Activated CD4-positive, alpha-beta memory T cell treated with anti-CD3 and anti-CD28 coated beads, Interleukin-2, amount 10 ng/mL, durations not matched to agents 7 days and 5 days (primary cell): ENCODE measurements at places on chromosomes 16 and 17. TPM values are rescaled to one million over a fixed set of nuclear protein-coding genes. Genes with fewer than 3 reads are reported as not detected.

DNA sequence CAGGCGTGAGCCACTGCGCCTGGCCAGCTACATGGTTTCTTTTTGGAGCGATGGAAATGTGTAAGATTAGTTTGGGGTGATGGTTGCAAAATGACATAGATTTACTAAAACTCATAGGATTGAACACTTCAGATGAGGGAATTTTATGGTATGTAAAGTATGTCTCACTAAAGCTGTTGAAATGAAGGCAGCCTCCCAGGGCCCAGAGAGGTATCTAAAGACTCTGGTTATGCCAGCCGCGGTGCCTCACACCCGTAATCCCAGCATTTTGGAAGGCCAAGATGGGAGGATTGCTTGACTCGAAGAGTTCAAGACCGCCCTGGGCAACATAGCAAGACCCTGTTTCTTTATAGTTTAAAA, 254.9 kb downstream of the PARN start:
- H3K36me3 ChIP-seq = no peaks in the 10 kb centered on the region
- H3K4me1 ChIP-seq = peaks cover 4% of the 10 kb centered on the region
- no peaks in the 10 kb centered on the region for H3K27me3 ChIP-seq
- H3K4me3 ChIP-seq = no peak overlapping the region
- DNase-seq = no peak

DNA sequence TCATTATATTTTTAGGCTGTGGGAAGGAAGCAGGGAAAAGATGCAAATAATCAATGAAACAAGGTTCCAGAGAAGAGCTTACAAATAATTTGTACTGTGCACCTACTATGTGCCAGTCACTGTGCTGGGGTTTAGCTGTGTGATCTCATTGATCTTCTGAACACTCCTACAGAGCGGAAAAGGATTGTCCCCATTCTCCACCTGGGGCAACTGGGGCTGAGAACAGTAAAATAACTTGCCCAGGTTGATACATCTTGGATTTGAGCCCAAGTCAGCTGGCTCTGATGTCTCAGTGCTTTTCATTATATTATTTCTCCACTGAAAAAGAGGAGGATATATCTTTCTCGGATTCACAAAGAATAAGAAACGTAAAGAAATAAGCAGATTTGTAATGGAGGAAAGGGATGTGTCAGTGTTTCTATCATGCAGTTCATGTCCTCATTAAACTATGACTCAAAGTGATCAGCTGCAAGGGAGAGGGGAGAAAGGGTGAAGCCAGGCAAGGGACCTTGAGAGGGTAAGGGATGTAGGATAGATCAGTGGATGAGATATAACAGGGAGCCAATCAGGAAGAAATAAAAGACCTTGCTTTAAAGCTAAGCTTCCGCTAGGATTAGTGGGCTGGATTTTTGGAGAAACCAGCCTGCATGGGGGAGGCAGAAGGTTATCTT, 143.6 kb upstream of the NOL11 start:
- no peaks in the 10 kb centered on the region for H3K36me3 ChIP-seq
- H3K27me3 ChIP-seq = no peaks in the 10 kb centered on the region
- H3K27ac ChIP-seq = no peak overlapping the region
- H3K4me1 ChIP-seq = peaks cover 4% of the 10 kb centered on the region

GRCh38 chr17:54771409-54771915, 129.2 kb upstream of the TOM1L1 start:
- no peaks in the 10 kb centered on the region for H3K4me1 ChIP-seq
- no peak overlapping the region for H3K27ac ChIP-seq
- DNase-seq = no peak
- H3K27me3 ChIP-seq = no peaks in the 10 kb centered on the region
- no peak overlapping the region for H3K4me3 ChIP-seq
- H3K36me3 ChIP-seq = no peaks in the 10 kb centered on the region

- peaks cover 18% of the 10 kb centered on the region for H3K27me3 ChIP-seq
- DNase-seq = no peak
- no peaks in the 10 kb centered on the region for H3K36me3 ChIP-seq
Observed at GRCh38 chr16:281660-282255, 1.2 kb upstream of the PDIA2 start.

DNA sequence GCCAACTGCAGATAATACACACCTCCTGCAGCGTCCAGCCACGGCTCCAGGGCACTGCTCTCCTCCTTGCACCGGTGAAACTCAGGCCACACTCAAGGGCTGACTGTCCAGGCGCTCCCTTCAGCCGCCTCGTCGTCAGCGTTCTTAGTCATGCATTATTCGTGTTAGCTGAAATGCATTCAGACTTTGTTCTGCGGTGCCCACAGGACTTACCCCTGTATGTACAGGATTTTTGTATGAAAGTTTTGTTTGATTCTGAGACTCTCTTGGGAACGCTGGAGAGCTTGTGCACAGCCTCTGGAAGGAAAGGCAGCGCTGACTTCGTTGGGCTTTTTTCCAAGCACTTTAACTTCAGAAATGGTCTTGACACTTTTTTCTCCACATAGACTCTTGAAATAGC, 22.1 kb downstream of the CIBAR2 start:
- no peak for DNase-seq
- H3K4me1 ChIP-seq = no peaks in the 10 kb centered on the region
- H3K36me3 ChIP-seq = no peaks in the 10 kb centered on the region
- no peak overlapping the region for H3K27ac ChIP-seq
- H3K27me3 ChIP-seq = no peaks in the 10 kb centered on the region
- no peak overlapping the region for H3K4me3 ChIP-seq

- H3K27ac ChIP-seq = peak overlapping the region; percentile 98
- H3K4me1 ChIP-seq = peaks cover 97% of the 10 kb centered on the region
- no peak for DNase-seq
- H3K36me3 ChIP-seq = peaks cover 32% of the 10 kb centered on the region
- H3K27me3 ChIP-seq = no peaks in the 10 kb centered on the region
Observed at GRCh38 chr17:14202388-14203166, 34.1 kb downstream of the CDRT15 start.

DNA sequence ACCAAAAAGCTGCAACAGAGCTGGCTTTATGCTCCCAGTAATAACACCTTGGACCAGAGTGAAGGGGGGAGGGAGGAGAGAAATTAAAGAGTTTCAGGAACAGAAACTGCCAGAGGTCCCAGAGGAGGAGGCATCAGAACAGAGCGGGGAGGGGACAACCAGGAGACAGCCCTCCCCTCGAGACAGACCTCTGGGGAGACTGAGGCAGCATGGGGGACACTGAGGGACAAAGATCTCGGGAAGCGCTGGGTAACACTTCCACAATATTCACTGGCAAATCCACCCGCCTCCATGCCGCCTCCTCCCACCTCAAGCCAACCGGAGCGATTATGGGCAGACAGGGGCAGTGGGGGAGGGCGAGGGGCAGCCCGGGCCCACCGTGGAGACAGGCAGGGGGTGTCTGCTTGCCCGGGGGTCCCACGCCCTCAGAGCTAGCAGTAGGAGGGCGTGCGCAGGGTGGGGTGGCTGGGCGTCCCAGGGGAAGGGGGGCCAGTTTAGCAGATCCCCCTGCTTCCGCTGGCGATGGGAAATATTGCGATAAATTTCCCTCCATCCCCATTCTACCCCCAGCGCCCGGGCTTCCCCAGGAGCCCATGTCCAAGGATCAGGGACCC, 1.2 kb downstream of the PCGF2 start:
- peak overlapping the region; percentile 40 for H3K4me3 ChIP-seq
- no peak for DNase-seq
- peaks cover 2% of the 10 kb centered on the region for H3K36me3 ChIP-seq
- peaks cover 55% of the 10 kb centered on the region for H3K4me1 ChIP-seq
- no peak overlapping the region for H3K27ac ChIP-seq

- DNase-seq = no peak
- H3K27me3 ChIP-seq = peaks cover 21% of the 10 kb centered on the region
- H3K27ac ChIP-seq = no peak overlapping the region
- no peaks in the 10 kb centered on the region for H3K36me3 ChIP-seq
- no peaks in the 10 kb centered on the region for H3K4me1 ChIP-seq
Observed at GRCh38 chr17:5644065-5644464, 59.8 kb upstream of the NLRP1 start.

DNA sequence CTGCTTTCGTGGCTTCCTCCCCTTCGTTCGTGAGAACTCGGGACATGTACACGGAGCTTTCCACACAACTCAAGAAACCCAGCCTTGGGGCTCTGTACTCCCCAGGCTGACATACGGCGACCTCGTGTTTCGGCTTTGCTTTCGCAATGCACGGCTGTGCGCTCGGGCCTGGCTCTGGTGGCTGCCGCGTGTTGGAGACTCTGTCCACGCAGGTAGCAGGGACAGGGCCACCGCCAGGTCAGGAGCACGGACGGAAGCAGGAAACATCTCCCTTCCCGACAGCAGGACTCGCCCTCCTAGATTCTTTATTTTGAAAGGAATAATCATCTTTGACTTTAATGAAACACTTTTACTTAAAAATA, 17.3 kb downstream of the UTS2R start:
- no peaks in the 10 kb centered on the region for H3K27me3 ChIP-seq
- no peak overlapping the region for H3K27ac ChIP-seq
- H3K36me3 ChIP-seq = peaks cover 3% of the 10 kb centered on the region
- no peak overlapping the region for H3K4me3 ChIP-seq

DNA sequence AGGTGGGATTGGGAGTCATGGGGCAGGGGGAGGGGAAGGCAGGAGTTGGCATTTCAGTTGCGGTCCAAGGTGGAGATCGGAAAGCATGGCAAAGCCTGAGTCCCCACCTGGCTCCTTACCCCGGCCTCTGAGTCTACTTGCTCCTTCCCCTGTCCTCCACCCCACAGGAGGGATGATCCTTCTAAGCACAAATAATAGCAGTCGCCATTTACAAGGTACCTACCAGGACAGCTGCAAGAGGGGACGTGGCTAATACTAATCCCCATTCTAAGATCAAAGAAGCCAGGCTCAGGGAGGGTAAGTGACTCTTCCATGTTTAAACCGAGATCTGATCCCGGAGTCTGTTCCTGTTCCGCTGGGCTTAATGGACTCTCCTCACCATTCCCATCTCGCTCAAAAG, 396.3 kb downstream of the SLC39A11 start:
- peaks cover 18% of the 10 kb centered on the region for H3K4me1 ChIP-seq
- H3K27ac ChIP-seq = no peak overlapping the region
- no peak overlapping the region for H3K4me3 ChIP-seq
- H3K27me3 ChIP-seq = no peaks in the 10 kb centered on the region

DNA sequence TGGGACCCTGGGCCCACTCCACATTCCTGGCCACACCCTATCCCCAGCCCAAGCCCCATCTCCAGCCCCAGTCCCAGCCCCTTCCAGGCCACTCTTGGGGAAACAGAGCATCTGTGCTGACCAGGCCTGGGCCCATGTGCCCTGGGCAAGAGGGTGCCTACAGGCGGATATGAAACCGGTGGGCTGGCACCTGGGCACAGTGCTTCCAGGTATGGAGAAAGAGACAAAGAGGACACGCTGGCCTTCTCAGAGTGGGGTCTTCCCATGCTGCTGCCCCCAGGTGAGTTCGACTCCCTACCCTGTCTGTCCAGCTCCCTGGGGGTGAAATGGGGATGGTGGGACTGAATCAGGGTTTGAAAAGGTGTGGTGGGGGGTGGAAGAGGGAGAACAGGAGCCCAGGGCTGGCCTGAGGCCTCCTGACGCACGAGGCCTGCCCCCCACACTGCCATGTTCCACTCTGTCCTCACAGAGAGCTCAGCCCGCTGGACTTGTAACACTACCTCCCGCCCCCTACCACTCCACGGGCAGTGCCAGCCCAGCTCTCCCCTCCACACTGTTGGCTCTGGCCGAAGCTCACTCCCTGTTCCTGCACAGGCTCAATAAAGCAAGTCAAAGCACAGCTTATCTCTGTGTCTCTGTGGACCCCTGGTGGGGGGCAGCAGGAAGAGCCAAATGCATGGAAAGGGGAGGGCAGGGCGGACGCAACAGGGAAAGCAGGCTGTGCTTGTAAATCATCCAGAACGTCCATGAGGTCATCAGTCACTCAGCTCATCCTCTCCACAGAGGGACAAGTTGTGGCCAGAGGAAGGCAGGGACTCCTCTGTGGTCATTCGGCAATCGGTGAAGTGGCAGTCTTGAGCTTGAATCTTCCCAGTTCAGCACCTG, 71.1 kb upstream of the TMEM97 start:
- peaks cover 8% of the 10 kb centered on the region for H3K27me3 ChIP-seq
- H3K4me1 ChIP-seq = peaks cover 9% of the 10 kb centered on the region
- H3K4me3 ChIP-seq = no peak overlapping the region
- no peak for DNase-seq
- H3K36me3 ChIP-seq = no peaks in the 10 kb centered on the region

DNA sequence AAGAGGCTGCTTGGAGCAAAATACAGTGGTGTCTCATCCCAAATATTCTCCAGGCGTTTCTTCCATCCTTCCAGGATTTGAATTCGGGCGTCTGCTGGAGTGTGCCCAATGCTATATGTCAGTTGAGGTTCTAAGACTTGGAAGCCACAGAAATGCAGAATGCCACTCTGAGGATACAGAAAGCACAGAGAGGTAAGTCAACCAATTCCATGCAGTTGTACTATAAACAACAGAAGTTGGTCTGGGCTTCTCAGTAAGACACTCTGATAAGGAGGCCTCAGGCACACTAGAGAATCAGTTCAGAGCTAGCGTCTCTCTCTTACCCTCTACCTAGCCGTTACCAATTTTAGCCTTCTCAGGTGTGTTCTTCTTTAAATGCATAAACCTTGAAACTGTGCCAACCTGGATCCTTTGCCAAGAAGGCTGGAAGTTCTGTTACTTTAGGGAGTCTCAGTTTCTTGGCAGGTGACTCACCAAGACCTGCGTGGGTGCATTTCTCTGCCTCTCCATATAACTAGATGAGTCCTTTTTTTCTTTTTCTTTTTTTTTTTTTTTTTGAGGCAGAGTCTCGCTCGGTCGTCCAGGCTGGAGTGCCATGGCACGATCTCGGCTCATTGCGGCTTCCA, 15.1 kb downstream of the NQO1 start:
- no peak for DNase-seq
- peaks cover 3% of the 10 kb centered on the region for H3K4me1 ChIP-seq
- peaks cover 26% of the 10 kb centered on the region for H3K36me3 ChIP-seq
- no peak overlapping the region for H3K27ac ChIP-seq

GRCh38 chr16:87563714-87564523, 38.4 kb upstream of the JPH3 start:
- no peak for DNase-seq
- H3K4me1 ChIP-seq = no peaks in the 10 kb centered on the region
- no peak overlapping the region for H3K27ac ChIP-seq
- H3K4me3 ChIP-seq = no peak overlapping the region
- H3K27me3 ChIP-seq = peaks cover under 1% of the 10 kb centered on the region

- H3K27me3 ChIP-seq = peaks cover 12% of the 10 kb centered on the region
- H3K36me3 ChIP-seq = peaks cover 16% of the 10 kb centered on the region
- peak overlapping the region; percentile 68 for H3K27ac ChIP-seq
- H3K4me3 ChIP-seq = no peak overlapping the region
- no peak for DNase-seq
Observed at GRCh38 chr17:6752068-6752909, 3.6 kb upstream of the XAF1 start.

- H3K36me3 ChIP-seq = peaks cover 13% of the 10 kb centered on the region
- H3K27ac ChIP-seq = peak overlapping the region; percentile 77
- H3K4me3 ChIP-seq = peak overlapping the region; percentile 32
- H3K27me3 ChIP-seq = no peaks in the 10 kb centered on the region
Observed at GRCh38 chr16:88759245-88759975, 25.6 kb downstream of the PIEZO1 start.

- no peaks in the 10 kb centered on the region for H3K27me3 ChIP-seq
- no peak overlapping the region for H3K4me3 ChIP-seq
- peaks cover 49% of the 10 kb centered on the region for H3K36me3 ChIP-seq
- H3K27ac ChIP-seq = no peak overlapping the region
Observed at GRCh38 chr16:14669776-14670175, 24.3 kb downstream of the PLA2G10 start.

Gene MT1A
- total RNA-seq = not detected

Gene GNAO1
- 2.3 TPM for total RNA-seq

Gene ST6GALNAC2
- 0.25 TPM for total RNA-seq

Gene ERAL1
- total RNA-seq = 34.6 TPM

Gene CCL2
- total RNA-seq = not detected

Gene PRAC2
- total RNA-seq = not detected

Gene CCL22
- total RNA-seq = 0.10 TPM

Gene HOXB4
- total RNA-seq = 7.0 TPM

Gene CTRB2
- not detected for total RNA-seq

Gene SETD1A
- 18.8 TPM for total RNA-seq

Gene C16orf89
- not detected for total RNA-seq

Gene TMC8
- 334 TPM for total RNA-seq

Gene UBE2O
- 26.5 TPM for total RNA-seq

Gene CCL4
- total RNA-seq = 46.8 TPM

Gene NPIPA2
- 8.0 TPM for total RNA-seq

Gene GJC1
- total RNA-seq = 0.88 TPM
